ENCODE measurements at places on chromosomes 1 and 21.

GRCh38 chr1:94912263-94913184 is 14.4 kb downstream of the CNN3 start:
- no peak for DNase-seq

DNA sequence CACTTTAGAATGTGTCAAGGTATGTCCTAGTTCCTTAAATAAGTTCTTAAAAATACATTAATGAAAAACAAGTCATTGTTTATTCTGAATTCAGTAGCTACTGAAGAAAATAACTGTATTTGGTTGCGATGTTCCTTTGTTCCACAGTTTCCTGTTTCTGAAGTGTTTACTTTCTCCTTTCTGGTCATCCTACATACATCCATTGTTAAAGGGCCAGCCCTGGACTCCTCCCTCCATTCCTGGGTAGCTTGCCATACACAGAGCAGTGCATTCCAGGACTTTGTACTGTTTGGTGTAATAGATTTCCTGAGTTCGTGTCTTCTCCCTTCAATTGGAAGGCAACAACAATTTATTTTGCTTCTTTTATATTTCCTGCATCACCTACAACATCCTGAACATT is 845.4 kb upstream of the CXADR start:
- DNase-seq, result no peak

GRCh38 chr1:15364740-15365139 is 44.9 kb upstream of the EFHD2 start:
- DNase-seq, result no peak

GRCh38 chr1:37498872-37499617 is 15.5 kb downstream of the MEAF6 start:
- no peak for DNase-seq

DNA sequence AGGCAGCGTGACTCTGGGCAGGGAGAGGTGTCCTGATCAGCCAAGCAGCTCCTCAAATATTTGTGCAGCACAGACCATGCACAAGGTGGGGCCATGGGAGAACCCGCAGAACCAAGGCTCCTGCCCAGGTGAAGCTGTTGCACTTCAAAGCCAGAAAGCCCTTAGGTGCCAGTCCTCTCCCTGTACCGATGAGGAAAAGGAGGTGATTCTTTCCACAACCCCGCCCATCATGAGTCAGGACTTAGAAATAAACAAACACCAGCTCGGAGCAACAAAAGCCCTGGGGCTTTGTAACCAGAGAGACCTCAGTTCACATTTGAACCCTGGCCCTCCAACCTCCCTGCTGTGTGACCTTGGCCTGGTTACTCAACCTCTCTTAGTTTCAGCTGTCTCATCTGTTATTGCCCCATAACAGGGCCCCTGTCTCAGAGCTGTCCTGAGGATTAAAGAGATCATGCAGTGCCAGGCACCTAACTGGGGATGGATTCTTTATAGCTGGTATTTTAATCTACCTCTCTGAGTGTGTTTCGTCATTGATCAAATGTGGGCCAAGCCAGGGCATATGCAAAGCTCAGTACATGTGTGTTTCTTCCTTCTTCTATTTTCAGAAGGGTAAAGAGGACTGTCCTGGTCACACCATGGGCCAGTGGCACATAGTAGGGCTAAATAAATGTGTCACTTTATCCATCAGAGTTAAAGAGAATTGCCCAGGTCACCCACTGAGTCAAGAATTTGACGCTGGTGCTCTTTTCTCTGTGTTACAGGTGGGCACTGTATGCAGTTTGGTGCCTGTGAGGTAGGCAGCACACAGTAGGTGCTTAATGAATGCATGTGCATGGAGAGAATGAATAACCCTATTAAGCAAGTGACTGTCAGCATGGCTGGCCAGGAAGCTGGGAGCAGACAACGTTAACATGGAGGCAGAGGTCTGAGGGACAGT is 1.4 kb downstream of the LDLRAD1 start:
- no peak for DNase-seq

DNA sequence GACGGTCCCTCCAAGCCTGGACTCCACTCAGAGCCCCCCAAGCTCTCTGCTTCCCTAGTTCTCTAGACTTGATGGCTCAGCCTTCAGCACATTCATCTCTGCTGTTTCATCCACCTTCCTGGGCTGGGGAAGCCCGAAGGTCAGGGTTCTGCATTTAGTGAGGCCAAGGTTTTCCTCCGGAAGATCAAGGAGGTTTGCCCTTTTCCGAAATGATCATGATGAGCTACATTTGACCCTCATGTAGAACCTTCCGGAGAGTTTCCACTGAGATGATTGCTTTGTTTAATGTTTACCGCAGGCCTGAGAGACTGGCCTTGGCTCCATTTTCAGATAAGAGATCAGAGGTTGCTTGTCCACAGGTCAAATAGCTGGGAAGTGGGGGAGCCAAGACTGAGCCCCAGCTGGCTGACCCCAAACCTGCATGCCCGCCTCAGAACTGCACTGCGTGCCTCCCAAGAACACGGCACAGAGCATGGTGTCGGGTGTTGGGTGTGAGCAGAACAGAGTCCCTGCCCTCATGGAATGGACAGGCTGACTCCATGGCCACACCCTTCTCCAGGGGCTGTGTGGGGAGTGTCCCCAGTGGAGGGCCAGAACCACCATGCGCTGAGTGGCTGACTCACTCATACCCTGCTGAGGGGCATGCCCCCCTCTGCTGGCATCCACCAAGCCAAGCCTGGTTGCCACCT is 200.8 kb upstream of the TMEM51 start:
- DNase-seq, result no peak

DNA sequence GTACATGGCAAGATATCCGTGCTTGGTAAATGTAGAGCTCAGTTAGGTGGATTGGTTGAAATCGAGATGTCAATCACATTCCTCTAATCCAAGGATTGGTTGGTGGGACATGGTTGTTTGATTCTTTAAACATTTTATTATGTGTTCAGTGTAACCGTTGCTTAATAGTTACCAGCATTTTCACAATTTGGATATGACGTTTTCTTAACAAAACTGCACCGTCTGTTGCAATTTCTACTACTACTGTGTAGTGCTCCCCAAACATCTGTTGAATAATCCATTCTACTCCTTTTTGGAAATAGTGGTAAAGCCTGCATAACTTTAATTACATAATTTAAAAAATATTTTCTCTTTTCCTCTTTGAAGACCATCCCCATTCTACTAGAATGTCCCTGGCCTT is 16.3 kb downstream of the OR2B11 start:
- DNase-seq, result no peak
